Ovary (tissue), 10 donors: ENCODE measurements at places on chromosomes 7 and 10. TPM values are rescaled to one million over a fixed set of nuclear protein-coding genes. Genes with fewer than 3 reads are reported as not detected.

DNA sequence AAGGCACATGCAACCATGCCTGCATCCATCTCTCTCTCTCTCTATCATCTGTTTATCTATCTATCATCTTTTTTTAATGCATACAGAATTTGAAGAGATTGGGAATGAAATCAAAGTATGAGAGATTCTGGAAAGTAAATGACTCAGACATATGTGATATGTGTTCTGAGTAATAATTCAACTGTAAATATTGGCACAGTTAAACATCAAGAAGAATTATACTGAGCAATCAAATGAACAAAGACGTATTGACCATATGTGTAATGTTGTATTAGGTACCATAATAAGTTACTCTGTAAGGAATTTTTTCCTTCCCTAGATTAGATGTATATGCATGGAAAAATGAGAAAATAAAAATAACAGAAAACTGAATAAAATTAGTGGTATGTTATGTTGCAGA is 108.3 kb downstream of the SUGCT start:
- H3K27ac ChIP-seq = no peak overlapping the region
- H3K36me3 ChIP-seq = no peaks in the 10 kb centered on the region
- no peak overlapping the region for H3K4me3 ChIP-seq
- H3K27me3 ChIP-seq = no peaks in the 10 kb centered on the region

GRCh38 chr10:102540023-102540422 is 36.3 kb downstream of the SUFU start:
- DNase-seq = no peak
- H3K36me3 ChIP-seq = no peaks in the 10 kb centered on the region
- no peaks in the 10 kb centered on the region for H3K27me3 ChIP-seq
- H3K27ac ChIP-seq = no peak overlapping the region
- H3K4me3 ChIP-seq = no peak overlapping the region

GRCh38 chr7:12089951-12090756 is 120.9 kb upstream of the TMEM106B start:
- no peaks in the 10 kb centered on the region for H3K36me3 ChIP-seq
- no peak overlapping the region for H3K27ac ChIP-seq
- H3K4me1 ChIP-seq = no peaks in the 10 kb centered on the region
- no peak overlapping the region for H3K4me3 ChIP-seq
- no peaks in the 10 kb centered on the region for H3K27me3 ChIP-seq

GRCh38 chr7:1065585-1066241 is 21.4 kb downstream of the GPR146 start:
- H3K27me3 ChIP-seq = no peaks in the 10 kb centered on the region
- no peak overlapping the region for H3K4me3 ChIP-seq
- DNase-seq = peak; percentile 87
- H3K36me3 ChIP-seq = no peaks in the 10 kb centered on the region
- peaks cover 3% of the 10 kb centered on the region for H3K4me1 ChIP-seq
- H3K27ac ChIP-seq = no peak overlapping the region

DNA sequence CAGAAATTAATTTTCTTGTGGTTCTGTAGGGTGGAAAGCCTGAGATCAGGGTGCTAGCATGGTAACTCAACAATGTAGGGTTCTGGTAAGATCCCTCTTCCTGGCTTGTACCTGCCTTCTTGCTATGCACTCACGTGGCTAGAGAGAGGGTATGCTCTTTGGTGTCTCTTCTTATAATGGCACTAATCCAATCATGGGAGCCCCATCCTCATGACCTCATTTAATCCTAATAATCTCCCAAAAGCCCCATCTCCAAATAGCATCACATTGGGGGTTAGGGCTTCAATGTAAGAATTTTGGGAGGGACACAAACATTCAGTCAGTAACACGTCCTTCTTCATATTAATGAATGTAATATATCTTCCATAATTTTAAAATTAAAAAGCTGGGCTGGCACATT is 39.6 kb upstream of the FAM133B start:
- no peaks in the 10 kb centered on the region for H3K36me3 ChIP-seq
- H3K27me3 ChIP-seq = no peaks in the 10 kb centered on the region
- no peak for DNase-seq
- no peak overlapping the region for H3K4me3 ChIP-seq

THSD7A gene
- total RNA-seq = 5.6 TPM

- no peaks in the 10 kb centered on the region for H3K27me3 ChIP-seq
- no peak overlapping the region for H3K4me3 ChIP-seq
- H3K36me3 ChIP-seq = no peaks in the 10 kb centered on the region
- no peaks in the 10 kb centered on the region for H3K4me1 ChIP-seq
- H3K27ac ChIP-seq = no peak overlapping the region
- no peak for DNase-seq
These were observed 51.2 kb downstream of the ARL4A start for GRCh38 chr7:12738665-12739064.

DNA sequence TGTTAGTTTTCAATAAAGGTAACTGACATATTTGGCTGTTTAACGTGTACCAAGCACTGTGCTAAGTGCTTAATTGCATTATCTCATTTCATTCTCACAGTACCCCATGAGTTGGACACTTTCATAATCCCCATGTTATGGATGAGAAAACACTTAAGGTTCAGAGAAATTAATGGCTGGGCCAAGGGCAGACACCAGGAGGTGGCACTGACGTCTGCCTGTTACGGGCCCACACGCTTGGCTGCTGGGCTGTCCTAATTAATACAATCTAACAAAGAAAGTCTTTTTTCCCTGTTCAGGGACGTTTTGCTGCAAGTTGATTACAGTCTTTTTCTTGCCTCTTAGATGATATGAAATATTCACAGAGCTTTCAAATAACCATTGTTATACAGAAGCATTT is 16.1 kb downstream of the DYDC2 start:
- no peak overlapping the region for H3K27ac ChIP-seq
- no peak for DNase-seq
- H3K4me3 ChIP-seq = no peak overlapping the region
- no peaks in the 10 kb centered on the region for H3K4me1 ChIP-seq
- no peaks in the 10 kb centered on the region for H3K36me3 ChIP-seq
- H3K27me3 ChIP-seq = no peaks in the 10 kb centered on the region

GRCh38 chr10:58555930-58556311 is 43.2 kb downstream of the BICC1 start:
- H3K36me3 ChIP-seq = no peaks in the 10 kb centered on the region
- no peak overlapping the region for H3K4me3 ChIP-seq
- H3K27me3 ChIP-seq = no peaks in the 10 kb centered on the region
- H3K4me1 ChIP-seq = no peaks in the 10 kb centered on the region
- DNase-seq = no peak
